ENCODE measurements at places on chromosomes 7 and 10. TPM values are rescaled to one million over a fixed set of nuclear protein-coding genes. Genes with fewer than 3 reads are reported as not detected.

Gene VAX1
- total RNA-seq = not detected

Gene GIMAP8
- not detected for total RNA-seq

DNA sequence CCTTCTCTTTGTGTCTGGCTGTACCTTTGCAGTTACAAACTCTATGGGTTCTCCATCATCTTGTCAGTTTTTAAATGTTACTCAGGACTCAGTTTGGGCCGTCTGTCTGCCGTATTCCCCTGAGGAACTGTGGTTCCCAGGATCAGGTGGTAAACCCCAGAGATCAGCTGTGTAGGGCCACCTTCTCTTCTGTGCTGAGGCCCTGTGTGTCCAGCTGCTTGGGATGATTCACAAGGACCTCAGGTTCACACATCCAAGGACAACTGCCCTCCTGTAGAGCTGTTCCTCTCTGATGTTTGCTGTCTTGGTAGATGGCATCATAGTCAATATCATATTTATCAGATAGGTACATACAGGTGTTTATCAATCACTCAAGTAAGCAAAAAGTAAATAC lies 24.5 kb downstream of the CUL1 start:
- H3K27ac ChIP-seq = no peak overlapping the region
- no peak for DNase-seq
- H3K27me3 ChIP-seq = no peaks in the 10 kb centered on the region
- H3K4me1 ChIP-seq = no peaks in the 10 kb centered on the region

GRCh38 chr7:151461942-151462230 lies 21.9 kb upstream of the CRYGN start:
- no peak for DNase-seq
- H3K27ac ChIP-seq = no peak overlapping the region
- H3K4me3 ChIP-seq = no peak overlapping the region
- no peaks in the 10 kb centered on the region for H3K4me1 ChIP-seq
- H3K36me3 ChIP-seq = peaks cover 62% of the 10 kb centered on the region

- peaks cover 4% of the 10 kb centered on the region for H3K36me3 ChIP-seq
- no peak overlapping the region for H3K27ac ChIP-seq
- H3K4me3 ChIP-seq = no peak overlapping the region
Measured at GRCh38 chr7:73992101-73992562, 35.8 kb upstream of the ELN start.

GRCh38 chr7:40765639-40766038 lies 630.8 kb downstream of the SUGCT start:
- H3K27ac ChIP-seq = no peak overlapping the region
- H3K27me3 ChIP-seq = no peaks in the 10 kb centered on the region
- no peak overlapping the region for H3K4me3 ChIP-seq
- DNase-seq = no peak

DNA sequence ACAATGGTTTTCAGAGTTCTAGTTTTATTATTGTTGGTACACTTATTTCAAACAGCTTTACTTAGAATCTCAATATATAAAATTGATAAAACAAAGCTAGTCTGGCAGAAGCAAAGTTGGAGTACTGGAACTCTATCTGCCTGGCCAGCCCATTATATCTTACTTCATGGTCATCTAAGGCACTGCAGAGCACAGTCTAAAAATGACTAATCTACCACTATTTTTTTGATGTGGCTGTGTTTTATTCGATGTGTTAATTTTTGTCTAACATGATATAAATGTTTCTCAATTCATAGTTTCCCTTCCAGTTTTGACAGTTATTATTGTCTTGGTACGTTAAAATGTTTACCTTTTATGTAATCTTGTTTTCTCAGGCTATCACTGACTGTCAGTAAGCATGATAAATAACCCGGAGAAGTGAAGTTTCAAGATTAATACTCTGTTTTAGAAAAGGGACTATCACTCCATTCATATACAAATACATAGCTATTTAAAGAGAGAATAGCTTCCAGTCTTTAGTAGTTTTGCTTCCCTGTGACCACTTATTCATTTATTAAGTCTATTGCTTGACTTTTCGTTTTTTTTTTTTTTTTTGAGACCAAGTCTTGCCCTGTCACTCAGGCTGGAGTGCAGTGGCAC lies 60.6 kb upstream of the CSTF2T start:
- H3K4me1 ChIP-seq = no peaks in the 10 kb centered on the region
- H3K36me3 ChIP-seq = no peaks in the 10 kb centered on the region
- no peak overlapping the region for H3K27ac ChIP-seq

DNA sequence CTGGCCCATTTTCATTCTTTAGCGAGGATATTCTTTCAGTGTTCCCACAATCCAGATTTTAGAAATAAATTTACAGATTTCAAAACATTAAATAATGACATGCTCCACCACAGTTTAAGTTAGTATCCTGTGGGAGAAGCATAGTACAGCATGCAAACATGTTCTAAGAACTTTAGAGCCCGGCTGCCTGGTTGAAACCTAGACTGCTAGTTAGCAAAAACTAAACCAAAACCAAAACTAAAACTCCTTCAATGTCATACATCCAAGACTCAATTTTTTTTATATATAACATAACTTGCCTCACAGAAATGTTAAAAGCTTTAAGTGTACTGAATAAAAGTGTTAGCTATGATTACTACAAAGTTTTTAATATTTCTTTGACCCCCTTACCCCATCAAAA lies 17.0 kb downstream of the TRA2A start:
- no peak for DNase-seq
- H3K36me3 ChIP-seq = peaks cover 98% of the 10 kb centered on the region
- no peaks in the 10 kb centered on the region for H3K27me3 ChIP-seq
- no peaks in the 10 kb centered on the region for H3K4me1 ChIP-seq

Measured in H9 (cell line).